Ascending aorta (tissue), 2 donors: ENCODE measurements at places on chromosomes 3 and 15. TPM values are rescaled to one million over a fixed set of nuclear protein-coding genes. Genes with fewer than 3 reads are reported as not detected.

GRCh38 chr3:24490151-24490550 lies 4.5 kb downstream of the THRB start:
- H3K4me3 ChIP-seq = no peak overlapping the region
- H3K27me3 ChIP-seq = no peaks in the 10 kb centered on the region
- peak; percentile 63 for DNase-seq

The LOXL1 gene
- 260 TPM for total RNA-seq

The IMPG2 gene
- total RNA-seq = 0.11 TPM

The SGO1 gene
- total RNA-seq = not detected

GRCh38 chr15:69757186-69757585 lies 304.6 kb downstream of the RPLP1 start:
- DNase-seq = no peak
- H3K27ac ChIP-seq = no peak overlapping the region
- H3K36me3 ChIP-seq = no peaks in the 10 kb centered on the region
- no peaks in the 10 kb centered on the region for H3K27me3 ChIP-seq
- peaks cover 5% of the 10 kb centered on the region for H3K4me1 ChIP-seq
